Mesenchymal stem cell (in vitro differentiated cells and primary cell): ENCODE measurements at places on chromosomes 4 and X.

DNA sequence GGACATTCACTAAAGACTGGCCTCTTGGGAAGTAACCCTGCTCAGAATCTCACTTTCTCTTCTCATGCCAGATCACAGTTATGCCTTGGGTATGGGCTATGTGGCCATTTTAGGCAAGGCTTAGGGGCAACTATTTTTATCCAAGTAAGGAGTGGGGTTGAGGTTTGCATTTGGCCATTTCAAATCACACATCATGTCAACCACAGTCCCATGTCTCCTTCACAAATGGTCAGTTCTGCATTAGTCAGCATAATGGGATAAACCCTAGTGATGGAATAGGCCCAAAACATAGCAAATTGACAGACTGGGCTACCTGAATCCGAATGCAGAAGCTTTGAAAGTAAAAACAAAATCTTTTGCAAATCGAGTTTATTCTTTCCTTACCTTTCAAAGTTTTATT lies 827 bp upstream of the RTL3 start:
- H3K27me3 ChIP-seq: no peaks in the 10 kb centered on the region
- DNase-seq: no peak
- H3K4me1 ChIP-seq: peaks cover 1% of the 10 kb centered on the region

DNA sequence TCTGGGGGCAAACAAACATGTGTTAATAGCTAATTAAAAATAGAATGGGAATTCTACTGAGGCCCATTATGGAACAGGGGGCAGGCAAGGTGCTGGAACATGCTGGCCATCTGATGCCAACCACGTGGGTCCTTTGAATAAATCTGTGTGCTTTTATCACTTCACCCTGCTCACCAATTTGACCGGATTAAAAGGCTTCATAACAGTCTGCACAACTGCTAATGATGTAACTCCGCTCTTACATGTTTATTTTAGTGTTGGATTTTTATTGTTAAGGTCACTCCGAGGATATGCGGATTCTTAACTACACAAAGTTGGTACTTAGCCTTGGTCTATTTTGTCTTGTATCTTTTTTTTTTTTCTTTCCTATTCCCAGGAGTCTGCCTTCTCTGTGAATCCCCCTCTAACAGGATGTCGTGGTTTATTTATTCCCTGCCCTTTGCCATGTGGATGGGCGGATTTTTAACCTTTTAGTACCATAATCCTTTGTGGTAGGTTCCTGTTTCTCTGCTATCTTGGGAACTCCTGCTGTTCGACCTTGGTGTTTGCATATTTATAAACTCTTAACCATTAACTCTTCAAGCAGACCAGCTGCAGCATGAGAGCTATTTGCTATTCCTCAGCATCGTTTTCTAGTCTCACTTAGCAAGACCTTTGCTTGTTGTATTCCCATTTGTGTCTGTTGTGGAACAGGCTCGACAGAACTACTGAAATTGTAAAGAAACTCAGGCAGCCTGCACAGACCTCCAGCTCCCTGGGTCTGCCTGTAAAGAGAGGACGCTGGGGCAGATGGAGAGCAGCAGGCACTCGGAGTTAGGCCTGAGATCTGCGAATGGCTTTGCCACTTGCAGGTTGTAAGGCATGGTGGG lies 38.0 kb downstream of the TRIM2 start:
- H3K27me3 ChIP-seq: no peaks in the 10 kb centered on the region
- H3K4me3 ChIP-seq: no peak overlapping the region
- H3K36me3 ChIP-seq: no peaks in the 10 kb centered on the region
- peak; percentile 94 for DNase-seq
- peaks cover 16% of the 10 kb centered on the region for H3K4me1 ChIP-seq
- peak overlapping the region; percentile 88 for H3K27ac ChIP-seq

DNA sequence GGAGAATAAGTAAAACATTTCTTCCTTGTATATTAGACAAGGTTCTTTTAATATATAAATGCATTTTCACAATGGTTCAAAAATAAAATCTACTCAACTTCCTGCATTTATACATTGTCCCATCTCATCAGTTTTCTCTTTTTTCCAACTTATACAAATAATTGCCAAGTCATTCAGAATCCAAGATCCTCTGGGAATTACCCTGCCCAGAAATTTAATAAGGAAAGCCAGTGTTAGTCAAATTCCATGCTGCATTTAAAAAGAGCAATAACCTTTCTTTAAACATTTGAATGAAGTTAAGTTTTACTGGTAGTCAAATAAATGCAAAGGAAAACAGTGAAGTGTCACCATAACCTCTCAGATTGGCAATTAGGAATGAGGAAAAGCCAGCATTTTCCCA lies 357.9 kb downstream of the PPP3CA start:
- H3K27ac ChIP-seq: no peak overlapping the region
- peaks cover 9% of the 10 kb centered on the region for H3K4me1 ChIP-seq
- no peak for DNase-seq
- no peak overlapping the region for H3K4me3 ChIP-seq
- H3K36me3 ChIP-seq: no peaks in the 10 kb centered on the region
- no peaks in the 10 kb centered on the region for H3K27me3 ChIP-seq

GRCh38 chrX:100979881-100980607 lies 10.5 kb downstream of the ARL13A start:
- DNase-seq: peak; percentile 34
- peaks cover 9% of the 10 kb centered on the region for H3K4me1 ChIP-seq
- no peak overlapping the region for H3K4me3 ChIP-seq
- H3K27me3 ChIP-seq: no peaks in the 10 kb centered on the region
- no peak overlapping the region for H3K27ac ChIP-seq

DNA sequence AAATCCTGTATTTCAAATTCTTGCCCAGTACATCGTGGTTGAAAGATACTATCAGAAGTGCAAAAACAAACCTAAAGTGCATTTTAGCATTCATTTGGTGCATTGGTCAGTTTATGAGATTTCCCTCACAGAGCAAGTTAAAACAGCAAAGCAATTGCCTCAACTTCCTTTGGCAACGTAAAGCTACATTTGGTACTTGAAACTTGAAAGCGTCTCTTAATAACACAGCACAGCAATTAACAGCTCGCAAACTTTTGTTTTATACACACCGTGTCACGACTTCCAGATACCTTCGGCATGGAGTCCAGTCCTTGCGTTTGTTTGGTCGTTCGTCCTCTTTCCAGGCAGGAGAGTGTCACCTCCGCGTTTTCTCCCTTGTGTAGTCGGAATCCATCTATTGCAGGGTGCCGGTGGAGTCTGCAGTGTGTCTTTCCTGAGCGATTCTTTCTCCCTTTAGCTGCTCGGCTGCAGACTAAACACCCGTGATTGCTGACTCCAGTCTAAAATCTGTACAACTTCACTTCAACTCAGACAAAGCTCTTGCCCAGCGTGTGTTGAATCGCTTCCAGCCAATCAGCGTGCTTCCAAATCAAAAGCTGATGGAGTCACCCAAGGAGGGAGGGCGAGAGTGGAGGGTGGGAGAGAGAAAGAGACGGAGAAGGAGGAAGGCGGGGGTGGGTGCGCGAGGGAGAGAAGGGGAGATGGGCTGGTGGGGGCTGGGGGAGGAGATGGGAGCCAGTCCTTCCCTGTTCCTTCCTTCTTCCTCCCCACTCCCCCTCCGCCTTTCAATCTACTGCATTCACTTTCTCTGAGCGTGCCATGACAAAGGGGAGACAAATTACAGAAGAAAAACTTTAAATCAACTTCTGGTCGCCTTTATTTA lies at the start of gene PCDH18:
Gene PCDH18, minus strand, starts transcription at position 509 of the 883 bp plus-strand sequence. Its CDS starts 406 bp downstream, at position 103.
- peak within 1 kb of the TSS; percentile 54 for H3K4me3 ChIP-seq
- DNase-seq: peak; percentile 97
- no peaks in the 10 kb centered on the region for H3K4me1 ChIP-seq
- H3K27ac ChIP-seq: peak within 1 kb of the TSS; percentile 63

- no peaks in the 10 kb centered on the region for H3K4me1 ChIP-seq
- no peaks in the 10 kb centered on the region for H3K36me3 ChIP-seq
- no peak overlapping the region for H3K27ac ChIP-seq
- H3K27me3 ChIP-seq: no peaks in the 10 kb centered on the region
Measured at GRCh38 chr4:37516057-37516775, 170.0 kb downstream of the RELL1 start.

GRCh38 chrX:51215266-51215665 lies 117.4 kb upstream of the NUDT10 start:
- no peaks in the 10 kb centered on the region for H3K4me1 ChIP-seq
- no peak overlapping the region for H3K4me3 ChIP-seq
- no peak for DNase-seq
- no peaks in the 10 kb centered on the region for H3K27me3 ChIP-seq
- H3K27ac ChIP-seq: no peak overlapping the region
